ENCODE measurements at places on chromosomes 3 and 15.

GRCh38 chr3:185090811-185091210 is 62.0 kb downstream of the C3orf70 start:
- DNase-seq, result no peak

DNA sequence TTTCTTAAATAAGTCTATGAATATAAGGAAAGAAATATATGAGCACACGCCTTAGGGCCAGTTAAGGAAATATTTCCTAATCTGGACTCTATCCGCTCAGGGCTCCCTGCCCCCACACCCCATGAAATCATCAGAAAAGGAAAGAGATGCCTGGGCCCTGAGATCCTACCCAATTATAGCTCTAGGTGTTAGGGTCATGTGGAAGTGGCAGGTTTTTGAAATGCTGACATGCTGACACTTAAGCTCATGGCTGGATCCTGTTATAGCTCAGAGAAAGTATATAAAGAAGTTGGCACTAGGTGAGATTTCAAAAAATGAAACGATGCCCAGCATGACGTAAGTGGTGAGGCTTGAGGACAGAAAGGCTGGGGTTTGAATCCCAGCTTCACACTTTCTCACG is 43.5 kb upstream of the AKAP13 start:
- DNase-seq, result no peak

DNA sequence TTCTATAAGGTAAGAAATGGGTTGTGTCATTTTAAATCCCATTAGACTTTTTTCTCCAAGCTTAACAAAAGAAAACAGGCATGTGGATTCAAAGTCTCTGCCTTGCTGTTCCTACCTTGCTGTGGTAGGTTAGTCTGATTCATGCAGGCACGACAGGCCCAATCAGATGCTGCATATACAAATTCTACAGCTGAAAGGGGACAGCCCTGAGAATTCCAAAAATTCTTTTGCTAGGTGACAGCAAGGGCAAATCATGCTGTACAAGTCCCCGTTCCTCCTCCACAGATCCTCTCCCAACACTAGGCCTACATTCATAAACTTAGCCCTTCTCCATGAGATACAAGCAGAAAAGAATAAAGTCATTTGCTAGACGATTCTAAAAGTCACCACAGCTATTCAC is 161.2 kb upstream of the THBS1 start:
- no peak for DNase-seq

GRCh38 chr3:14141602-14142341 is 16.9 kb downstream of the TMEM43 start:
- no peak for DNase-seq

GRCh38 chr3:166223120-166223519 is 385.9 kb upstream of the BCHE start:
- DNase-seq, result no peak

GRCh38 chr3:171099911-171100310 is 73.4 kb upstream of the SLC2A2 start:
- no peak for DNase-seq

GRCh38 chr3:178602856-178603255 is 66.6 kb downstream of the KCNMB2 start:
- DNase-seq, result no peak

DNA sequence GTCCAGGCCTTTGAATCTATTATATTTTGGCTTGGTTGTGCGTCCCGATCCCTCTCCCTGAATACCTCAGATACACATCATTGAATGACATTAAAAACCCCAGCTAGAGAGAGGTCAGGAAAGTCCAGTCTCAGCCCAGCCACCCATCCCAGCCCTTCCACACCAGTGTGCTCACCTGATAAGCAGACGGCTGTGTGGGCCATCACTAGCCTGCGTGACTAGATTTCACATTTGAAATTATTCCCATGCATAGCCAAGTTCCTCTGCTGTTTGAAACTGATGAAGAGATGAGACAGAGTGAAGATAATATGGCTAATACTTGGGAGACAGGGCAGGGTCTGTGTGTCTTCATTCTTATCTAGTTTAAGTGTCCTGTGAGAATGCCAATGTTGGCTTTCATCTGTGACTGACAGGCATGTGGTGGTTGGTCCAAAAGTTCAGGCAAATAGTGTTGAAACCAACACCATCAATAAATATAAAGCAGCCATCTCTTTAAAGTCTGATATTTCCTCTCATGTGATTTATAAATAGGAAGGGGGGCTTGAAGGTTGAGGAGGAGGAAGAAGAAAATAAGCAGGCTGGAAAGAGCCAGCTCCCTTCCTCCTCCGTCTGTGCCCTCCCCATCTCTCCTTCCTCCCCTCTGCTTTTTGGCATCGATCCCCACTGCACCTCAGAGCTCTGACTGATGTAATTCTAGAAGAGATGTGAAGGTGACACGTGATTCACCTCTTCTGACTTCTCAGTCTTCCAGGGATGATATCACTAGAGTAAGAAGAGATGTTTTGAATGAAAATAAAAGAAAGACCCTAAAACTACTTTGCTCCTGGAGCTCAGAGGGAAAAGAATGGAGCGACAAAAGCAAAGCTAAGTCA is 5.1 kb downstream of the FAM43A start:
- DNase-seq, result no peak

DNA sequence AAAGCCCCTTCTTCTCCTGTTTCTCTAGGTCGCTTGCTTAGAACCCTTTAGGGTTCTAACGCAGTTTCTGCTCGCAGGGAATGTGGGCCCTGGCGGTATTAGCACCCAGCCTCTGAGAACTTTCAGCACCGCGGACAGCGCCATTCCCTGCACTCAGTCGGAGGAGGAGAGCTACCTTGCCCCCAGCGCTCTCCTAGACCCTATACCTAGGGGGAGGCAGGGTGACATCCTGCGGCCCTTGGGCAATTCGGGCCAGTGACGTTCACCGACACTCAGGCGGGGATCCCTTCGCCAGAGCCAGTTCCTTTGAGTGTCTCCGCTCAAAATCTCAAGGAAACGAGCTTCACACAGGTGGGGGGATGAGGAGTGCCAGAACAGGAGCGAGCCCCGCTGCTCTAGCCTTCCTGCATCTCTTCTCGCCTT is 1.3 kb downstream of the SLC7A14 start:
- DNase-seq, result peak; percentile 62

- no peak for DNase-seq
Observed at GRCh38 chr15:60760646-60761504, 281.9 kb upstream of the ICE2 start.

DNA sequence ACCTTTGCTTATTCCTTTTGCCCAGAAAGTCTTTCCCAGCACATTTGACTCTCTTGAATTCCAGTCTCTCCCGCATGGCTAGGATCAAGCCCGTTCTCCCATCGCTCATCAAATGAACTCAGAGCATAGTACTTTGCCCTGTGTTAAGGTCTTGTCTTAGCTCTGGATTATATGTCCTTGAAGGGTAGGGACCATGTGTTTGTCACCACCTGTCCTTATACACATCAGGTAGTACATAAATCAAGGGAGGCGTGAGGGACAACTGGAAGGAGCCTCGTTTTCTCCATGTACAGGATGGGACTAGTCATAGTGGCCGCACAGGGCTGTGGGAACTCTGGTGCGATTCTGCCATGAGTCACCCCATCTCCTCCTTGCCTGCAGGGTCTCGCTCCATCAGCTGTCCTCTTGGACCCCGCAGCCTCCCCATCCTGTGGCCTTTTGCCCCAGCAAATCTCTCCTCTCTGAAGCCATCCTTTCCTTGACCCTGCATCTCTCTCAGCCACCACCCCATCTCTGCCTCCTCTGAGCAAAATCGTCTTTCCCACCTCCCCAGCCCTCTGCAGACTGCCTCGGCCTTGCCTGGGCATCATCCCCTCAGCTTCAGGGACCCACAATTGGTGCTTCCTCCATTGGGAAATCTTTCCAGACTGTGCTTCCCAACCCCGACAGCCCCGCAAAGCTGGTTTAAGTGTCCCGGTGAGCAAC is 33.4 kb upstream of the RAB6B start:
- peak; percentile 12 for DNase-seq

DNA sequence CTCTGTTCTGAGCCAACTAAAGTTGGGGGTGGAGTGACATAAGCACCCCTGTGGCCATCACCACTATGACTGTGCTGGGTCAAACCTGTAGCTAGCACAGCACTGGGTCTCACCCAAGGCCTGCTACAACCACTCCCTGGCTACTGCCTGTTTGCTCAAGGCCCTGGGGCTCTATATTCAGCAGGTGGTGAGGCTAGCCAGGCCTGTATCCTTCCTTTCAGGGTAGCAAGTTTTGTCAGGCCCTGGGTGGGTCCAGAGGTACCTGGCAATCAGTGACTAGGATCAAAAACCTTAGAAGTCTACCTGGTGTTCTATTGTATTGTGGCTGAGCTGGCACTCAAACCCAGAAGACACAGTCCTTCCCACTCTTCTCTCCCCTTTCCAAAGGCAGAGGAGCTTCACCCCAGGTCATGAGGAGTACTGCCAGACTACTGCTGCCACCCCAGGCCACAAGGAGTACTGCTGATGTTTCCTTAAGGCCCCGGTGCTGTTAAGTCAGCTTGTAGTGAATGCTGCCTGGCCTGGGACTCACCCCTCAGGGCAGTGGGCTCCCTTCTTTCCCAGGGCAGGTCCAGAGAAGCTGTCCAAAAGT is 170.8 kb downstream of the IGSF11 start:
- no peak for DNase-seq

GRCh38 chr3:124780761-124781475 is 50.7 kb downstream of the UMPS start:
- DNase-seq, result no peak

GRCh38 chr3:39528844-39529243 is 61.4 kb downstream of the MOBP start:
- no peak for DNase-seq

DNA sequence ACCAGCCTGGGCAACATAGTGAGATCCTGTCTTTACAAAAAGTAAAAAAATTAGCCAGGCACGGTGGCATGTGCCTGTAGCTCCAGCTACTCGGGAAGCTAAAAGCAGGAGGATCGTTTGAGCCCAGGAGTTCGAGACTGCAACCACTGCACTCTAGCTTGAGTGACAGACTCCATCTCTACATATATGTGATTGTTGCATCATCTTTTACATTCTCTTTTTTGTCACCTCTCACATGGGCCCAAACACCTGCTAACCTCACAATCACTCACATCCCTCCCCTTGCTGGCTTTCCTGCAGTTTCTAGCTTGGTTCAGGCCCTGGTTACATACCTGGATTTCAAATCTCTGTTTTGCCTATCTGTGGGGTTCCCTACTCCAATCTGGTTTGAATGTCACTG is 19.4 kb downstream of the MYLK start:
- no peak for DNase-seq

- DNase-seq, result no peak
Observed at GRCh38 chr3:17372362-17373210, 369.8 kb downstream of the TBC1D5 start.

DNA sequence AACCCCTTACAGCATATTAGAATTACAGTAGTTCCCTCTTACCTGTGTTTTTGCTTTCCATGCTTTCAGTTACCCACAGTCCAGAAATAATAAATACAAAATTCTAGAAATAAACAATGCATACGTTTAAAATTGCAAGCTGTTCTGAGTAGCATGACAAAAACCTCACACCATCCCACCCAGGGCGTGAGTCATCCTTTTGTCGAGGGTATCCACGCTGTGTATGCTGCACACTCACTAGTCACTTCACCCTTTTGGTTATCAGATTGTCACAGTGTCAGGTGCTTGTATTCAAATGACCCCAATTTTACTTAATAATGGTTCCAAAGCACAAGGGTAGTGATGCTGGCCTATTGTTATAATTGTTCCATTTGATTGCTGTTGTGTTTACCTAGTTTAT is 72.5 kb upstream of the P3H2 start:
- no peak for DNase-seq

- peak; percentile 61 for DNase-seq
Observed at GRCh38 chr15:49045751-49046219, 461 bp downstream of the SECISBP2L start.

DNA sequence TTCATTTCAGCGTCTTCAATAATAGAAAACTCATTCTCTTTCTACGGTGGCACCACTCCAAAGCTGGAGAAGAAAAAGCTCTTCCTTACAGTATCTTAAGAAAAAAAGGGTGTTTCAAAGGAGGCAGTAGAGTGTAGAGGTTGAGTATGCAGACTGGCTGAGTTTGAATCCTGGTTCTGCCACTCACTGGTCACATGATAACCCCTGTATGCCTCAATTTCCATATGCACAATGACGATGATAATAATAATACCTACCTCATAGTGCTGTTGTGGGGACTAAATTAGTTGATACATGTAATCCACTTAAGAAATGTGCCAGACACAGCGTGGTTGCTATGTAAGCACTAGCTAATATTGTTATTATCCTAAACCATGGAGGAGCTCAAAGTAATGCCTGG is 4.5 kb downstream of the ANP32A start:
- no peak for DNase-seq

- no peak for DNase-seq
Observed at GRCh38 chr3:164577667-164578210, 500.6 kb downstream of the SI start.

- DNase-seq, result no peak
Observed at GRCh38 chr15:49877873-49878521, 241.0 kb downstream of the ATP8B4 start.

DNA sequence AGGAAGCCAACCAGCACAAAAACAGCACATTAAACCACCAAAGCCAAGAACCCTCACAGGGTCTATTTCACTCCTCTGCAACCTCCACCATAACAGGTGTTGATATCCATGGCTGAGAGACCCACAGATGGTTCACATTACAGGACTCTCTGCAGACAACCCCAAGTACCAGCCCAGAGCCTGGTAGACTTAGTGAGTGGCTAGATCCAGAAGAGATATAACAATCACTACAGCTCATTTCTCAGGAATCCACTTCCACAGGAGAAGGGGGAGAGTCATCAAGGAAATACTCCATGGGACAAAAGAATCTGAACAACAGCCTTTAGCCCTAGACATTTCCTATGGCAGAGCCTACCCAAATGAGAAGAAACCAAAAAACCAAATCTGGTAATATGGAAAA is 168.1 kb upstream of the CD96 start:
- DNase-seq, result no peak

DNA sequence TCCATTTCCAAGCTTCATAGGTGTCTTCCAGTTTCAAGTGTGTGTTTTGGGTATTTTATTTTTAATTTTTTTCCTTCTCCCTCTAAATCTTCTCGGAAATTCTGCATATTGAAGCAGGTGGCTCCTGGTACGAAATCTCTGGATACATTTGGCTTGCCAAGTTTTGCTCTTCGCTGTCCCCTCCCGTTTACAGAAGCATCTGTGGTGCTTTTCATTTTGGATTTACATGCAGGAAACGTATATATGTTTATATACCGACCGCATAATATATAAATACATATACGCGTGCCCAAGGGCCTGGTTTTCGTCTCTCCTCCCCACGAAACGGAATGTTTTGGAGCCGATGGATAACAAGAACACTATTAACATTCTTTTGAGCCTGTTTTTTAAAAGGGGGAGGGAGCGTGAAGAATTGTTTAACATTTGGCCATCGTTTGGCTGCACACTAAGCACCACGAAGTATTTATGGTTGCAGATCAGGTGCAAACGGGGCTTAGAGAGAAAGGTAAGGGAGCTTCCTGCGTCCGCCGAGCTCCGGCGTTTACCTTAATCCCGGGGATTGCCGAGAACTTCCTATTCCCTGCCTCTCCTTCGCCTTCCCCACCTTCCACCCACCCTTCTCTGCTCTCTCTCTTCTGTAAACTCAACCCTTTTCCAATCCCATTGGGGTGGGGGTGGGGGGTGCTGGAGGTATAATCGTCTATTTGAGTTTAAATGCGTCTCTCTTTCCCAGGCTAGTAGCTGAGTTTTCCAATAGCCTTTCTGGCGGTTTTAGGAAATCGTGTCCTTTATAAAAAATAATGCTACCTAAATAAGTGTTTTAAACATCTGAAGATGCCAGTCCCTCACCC is 1.1 kb upstream of the NLGN1 start:
- peak; percentile 13 for DNase-seq

- no peak for DNase-seq
Observed at GRCh38 chr15:67945951-67946700, 106.3 kb upstream of the RNU6-1 start.

Measured in GM13976 (cell line).